Activated CD4-positive, alpha-beta T cell treated with anti-CD3 and anti-CD28 coated beads, Interleukin-10, Interleukin-2, amounts not matched to agents 100 ng/mL and 50 ng/mL, durations not matched to agents 16 hours and 8 hours (primary cell): ENCODE measurements at places on chromosomes 4 and X.

DNA sequence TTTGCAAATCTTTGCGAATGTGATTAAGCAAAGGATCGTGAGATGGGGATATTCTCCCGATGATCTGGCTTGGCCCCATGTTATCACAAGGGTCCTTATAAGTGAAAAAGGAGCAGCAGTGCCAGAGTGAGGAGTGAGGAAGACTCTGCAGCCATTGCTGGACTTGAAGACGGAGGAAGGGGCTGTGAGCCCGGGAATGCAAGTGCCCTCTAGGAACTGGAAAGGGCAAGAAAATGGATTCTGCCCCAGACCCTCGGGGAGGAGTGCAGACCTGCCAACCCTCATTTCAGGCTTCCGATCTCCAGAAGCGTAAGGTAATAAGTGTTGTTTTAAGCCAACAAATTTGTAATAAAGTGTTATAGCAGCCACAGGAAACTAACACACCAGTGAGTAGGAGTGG, 76.3 kb downstream of the EVC start:
- no peak for DNase-seq

- no peak for DNase-seq
Observed at GRCh38 chrX:111511477-111511876, at the start of gene SERTM2. TSS of gene SERTM2 (plus strand) at chrX:111511645. CDS start at chrX:111518858, 7,213 bp downstream.

DNA sequence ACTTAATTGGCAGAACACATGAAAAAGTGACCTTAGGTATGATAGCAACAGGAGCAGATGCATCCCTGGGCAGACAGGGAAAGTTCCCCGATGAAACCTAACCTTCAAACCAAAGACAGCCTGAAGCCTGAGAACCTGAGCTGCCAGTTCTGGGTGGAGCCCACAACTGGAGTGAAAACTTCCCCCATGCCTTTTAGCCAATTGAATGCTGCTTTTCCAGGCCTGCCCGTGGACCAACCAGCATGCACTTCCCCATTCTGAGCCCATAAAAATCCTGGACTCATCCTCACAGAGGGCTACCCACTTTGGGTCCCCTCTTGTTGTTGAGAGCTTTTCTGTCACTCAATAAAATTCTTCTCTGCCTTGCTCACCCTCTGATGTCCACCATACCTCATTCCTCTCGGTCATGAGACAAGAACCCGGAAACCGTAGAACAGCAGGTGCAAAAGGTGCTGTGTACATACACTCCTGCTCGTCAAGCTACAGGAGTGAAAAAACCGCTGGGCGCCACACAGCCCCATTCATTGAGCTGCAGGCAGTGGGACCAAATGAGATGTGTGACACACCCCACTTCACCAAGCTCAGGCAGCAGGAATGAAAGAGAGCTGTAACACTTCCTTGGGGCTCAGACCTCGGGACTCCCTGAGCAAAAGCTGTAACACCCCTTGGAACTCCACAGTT, 13.9 kb upstream of the SLC7A11 start:
- no peak for DNase-seq

DNA sequence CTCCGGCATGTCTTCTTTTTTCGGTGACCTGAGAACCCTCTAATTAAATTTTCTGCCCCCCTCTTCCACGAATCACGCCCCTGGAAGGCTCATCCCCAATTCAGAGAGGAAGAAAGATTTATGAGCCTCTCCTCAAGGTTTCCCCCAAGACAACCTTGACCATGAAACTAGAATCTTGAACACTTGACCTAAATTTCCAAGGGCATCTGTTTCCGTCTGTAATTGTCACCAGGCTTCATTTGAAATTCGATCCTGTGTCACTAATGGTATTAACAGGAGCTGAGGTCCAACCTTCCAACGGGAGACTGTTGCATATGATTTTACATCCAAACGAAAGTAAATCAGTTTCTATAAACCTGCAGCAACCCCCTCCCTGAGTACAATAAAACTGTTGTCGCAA, 139.9 kb upstream of the ZIC3 start:
- DNase-seq, result no peak

DNA sequence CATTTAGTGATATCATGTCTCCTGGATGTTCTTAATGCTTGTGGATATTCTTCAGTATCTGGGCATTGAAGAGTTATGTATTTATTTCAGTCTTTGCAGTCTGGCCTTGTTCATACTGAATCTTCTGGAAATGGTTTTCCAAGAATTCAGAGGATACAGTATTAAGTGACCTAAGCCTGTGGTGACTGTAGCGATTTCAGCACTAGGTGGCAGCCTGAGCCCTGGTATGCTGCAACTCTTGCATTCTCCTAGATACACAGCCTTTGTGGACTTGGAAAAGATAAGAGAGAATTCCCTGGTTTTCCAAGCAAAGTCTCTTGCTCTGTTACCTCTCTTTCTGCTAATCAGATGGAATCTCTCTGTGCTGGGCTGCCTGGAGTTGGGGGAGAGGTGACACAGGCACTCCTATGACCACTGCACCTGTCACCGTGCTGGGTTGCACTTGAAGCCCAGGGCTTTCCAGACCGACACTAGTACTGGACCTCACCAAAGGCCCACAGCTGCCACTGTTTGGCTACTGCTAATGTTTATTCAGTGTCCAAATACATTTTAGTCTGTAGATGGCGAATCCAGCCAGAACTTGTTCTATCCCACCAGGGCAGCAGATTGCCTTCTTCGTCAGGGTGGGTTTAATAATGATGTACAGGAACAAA, 19.3 kb upstream of the SPIN2A start:
- DNase-seq, result peak; percentile 4

- peak; percentile 63 for DNase-seq
Observed at GRCh38 chrX:151393514-151393913, 3.5 kb upstream of the VMA21 start.
